NCI-H446 (cell line): ENCODE measurements at places on chromosomes 3 and 15.

DNA sequence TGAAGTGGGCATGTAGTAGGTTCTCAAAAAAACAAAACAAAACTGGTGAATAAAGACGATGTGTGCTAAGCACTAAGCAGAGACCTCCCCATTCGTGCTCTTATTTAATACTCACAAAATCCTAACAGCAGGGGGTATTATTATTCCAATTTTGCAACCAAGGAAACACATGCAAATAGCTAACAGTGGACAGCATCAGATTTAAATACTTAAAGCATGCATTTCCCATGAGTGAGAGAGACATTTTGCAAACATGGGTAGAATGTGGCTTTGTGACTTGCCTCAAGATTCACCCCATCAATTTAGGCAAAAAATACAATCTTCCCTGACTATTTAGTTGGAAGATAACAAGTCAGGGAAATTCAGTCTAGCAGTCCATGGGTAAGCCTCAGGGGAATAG is 946.2 kb upstream of the CFAP20DC start:
- DNase-seq, result no peak

DNA sequence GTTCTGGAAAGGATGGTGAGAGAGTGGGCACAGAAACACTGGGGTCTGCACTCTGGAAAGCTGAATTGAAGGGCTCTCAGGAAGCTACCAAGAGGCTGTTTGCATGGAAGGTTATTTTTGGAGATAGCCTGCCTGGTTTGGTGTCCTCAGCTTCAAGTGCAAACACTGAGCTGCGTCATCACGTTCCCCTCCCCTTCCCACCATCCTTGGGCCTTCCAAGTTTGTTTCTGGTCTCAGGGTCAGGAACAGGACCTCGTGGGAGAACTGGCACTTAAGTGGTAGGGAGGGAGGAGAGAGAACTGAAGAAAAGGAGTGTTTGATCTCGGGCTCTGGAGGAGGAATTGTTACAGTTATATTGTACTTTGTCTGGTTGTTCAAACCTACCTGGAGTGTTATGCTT is 10.6 kb downstream of the ST6GAL1 start:
- DNase-seq, result no peak

DNA sequence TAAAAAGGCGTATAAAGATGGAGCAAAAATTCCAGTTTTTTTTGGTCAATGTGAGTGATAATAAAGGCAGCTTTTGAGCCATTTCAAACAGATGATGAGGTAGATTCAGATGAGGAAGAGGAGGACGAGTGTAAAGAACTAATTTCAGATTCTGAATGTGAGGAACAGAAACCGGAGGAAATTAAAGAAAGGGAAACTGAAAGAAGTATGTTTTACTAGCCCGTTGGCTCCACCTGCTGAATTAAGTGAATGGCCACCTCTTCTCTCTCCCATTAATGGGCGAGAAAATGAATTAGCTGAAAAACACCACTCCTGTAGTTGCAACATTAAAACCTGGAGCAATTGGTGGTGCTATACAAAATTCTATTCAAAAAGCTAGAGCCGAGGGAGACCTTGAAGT is 55.4 kb downstream of the CYP19A1 start:
- no peak for DNase-seq

DNA sequence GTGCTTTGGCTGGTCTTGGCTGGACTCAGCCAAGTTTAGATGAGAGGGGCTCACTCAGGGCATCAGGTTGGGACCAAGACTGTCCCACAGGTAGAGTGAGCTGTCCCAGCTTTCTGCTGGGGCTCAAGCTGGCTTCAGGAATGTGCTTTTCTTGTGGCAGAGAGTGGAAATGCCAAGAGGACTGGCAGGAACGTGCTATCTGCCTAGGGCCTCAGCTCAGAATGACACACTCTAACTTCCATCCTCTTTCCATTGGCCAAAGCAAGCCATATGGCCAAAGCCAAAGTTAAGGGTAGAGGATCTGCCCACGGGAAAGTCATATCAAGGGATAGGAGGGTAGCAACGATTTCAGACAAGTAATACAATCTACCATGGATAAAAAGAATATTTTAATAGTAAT is 178.8 kb downstream of the ABHD5 start:
- no peak for DNase-seq

- DNase-seq, result no peak
Measured at GRCh38 chr3:41216993-41217392, 17.7 kb downstream of the CTNNB1 start.

GRCh38 chr15:73681856-73682599 is 2.2 kb upstream of the CD276 start:
- DNase-seq, result no peak

- DNase-seq, result no peak
Measured at GRCh38 chr15:84981711-84982300, at the start of gene PDE8A. Gene PDE8A, plus strand, starts transcription at chr15:84981856. Its CDS starts 307 bp downstream, at chr15:84982163.

- no peak for DNase-seq
Measured at GRCh38 chr3:27939940-27940339, 217.8 kb upstream of the EOMES start.

GRCh38 chr3:34382859-34383258 is 584.4 kb downstream of the PDCD6IP start:
- DNase-seq, result no peak

DNA sequence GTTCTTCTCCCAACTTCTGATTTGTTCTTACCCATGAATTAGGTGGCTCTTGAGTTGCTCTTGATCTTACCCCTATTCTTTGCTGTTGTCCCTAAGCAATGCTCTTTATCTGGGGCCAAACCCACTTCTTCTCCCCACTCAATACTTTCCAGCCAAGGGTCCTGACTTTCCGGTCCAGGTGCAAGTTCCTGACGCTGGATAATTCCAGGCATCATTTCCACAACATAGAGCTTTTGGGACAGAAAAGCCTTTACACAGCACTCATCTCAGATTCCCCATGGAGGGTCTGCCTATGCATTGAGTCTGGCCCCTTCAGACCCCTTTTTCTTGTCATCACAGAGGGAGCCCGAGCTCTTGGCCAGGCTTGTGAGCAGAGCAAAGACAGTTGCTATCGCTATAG is 85.4 kb upstream of the BOC start:
- DNase-seq, result no peak

DNA sequence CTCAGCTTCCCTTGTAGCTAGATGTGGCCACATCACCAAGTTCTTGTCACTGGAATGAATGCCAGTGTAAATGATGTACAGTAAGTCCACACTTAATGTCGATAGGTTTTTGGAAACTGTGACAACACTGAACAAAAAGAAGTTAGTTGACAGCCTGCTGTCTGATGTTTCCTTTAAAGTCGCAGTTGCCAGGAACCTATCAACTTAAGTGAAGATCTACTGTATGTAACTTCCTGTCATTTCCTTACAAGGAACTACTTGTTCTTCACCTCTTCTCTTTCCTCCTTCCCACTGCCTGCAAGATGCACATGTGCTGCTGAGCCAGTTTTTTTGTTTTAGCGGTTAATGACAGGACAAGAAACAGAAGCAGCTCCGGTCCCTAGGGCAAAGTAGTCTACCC is 44.6 kb downstream of the HDGFL3 start:
- DNase-seq, result no peak

- no peak for DNase-seq
Measured at GRCh38 chr3:127785711-127786265, 36.5 kb downstream of the MGLL start.

DNA sequence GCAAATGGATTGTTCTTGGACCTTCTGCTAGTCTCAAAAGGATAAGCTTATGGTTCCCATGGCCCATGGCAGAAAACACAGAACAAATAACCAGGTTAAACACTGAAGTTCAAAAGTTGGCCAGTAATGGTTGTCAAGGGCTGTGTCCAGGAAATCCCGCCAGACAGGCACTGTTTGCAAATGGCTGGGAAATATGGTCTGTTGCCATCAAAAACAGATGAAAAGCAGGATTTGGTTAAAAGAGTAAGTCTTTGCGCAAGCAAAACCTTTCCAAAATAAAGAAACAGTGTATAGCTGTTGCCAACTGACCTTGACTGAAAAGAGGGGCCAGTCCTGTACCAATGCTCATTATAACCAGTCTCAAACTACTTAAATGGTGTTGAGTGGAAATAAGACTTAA is 58.6 kb downstream of the WWTR1 start:
- DNase-seq, result peak; percentile 90

GRCh38 chr3:37527361-37527760 is 334.3 kb upstream of the CTDSPL start:
- DNase-seq, result no peak

DNA sequence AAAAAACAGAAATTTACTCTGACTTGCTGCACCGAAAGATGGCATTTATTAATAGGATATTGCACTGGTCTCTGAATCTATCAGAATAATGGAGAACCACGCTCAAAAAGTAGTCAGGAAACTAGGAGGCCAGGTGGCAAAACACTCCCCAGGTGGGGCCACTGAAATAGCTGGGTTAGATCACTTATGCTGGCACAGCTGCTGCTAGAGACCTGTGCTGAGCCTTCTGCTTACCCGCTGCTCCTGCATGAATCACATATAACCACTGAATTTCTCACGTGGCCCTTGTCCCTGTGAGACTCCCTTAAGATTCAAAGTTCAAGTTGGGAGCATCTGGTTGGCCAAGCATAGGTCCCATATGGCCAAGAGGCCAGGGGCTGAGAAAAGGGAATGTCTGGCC is 66.0 kb upstream of the OXTR start:
- no peak for DNase-seq

GRCh38 chr3:2652386-2652785 is 457.8 kb downstream of the IL5RA start:
- DNase-seq, result no peak

DNA sequence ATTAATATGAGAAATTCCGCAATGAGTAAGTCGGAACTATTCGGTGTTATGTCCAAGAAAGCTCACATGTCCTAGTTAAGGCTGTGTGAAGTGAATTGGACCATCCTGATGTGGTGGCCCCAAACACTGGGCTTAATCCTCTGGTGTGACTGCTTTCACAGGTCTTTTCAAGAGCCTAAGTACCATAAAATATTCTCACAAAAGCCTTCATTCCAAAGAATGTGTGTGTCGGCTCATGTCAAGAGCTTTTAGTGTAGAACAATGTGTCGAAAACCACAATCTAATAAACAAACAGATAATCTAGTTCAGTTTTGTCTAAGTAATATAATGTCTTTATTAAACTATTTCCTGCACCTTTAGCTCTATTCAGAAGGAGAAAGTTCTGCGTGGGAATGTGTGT is 311.4 kb downstream of the LPP start:
- no peak for DNase-seq

DNA sequence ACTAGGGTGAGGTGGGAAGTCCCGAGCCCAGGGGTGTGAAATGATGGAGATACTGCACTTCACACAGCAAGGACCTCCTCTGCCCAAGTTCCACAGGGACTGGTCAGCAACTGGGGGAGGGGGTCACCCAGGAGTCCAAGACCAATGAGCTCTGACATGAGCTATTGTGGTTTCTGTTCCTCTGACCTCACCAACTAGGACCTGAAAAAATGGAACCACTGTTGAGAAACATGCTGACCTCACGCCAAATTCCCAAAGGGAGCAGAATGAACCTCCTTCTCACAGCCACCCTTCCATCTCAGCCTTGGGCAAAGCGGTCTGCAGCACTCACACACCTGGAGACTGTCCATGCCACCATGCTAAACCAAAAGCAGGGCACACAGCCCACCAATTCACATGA is 69.3 kb downstream of the LRIG1 start:
- DNase-seq, result no peak

GRCh38 chr3:187256051-187256616 is 35.4 kb downstream of the MASP1 start:
- DNase-seq, result no peak

DNA sequence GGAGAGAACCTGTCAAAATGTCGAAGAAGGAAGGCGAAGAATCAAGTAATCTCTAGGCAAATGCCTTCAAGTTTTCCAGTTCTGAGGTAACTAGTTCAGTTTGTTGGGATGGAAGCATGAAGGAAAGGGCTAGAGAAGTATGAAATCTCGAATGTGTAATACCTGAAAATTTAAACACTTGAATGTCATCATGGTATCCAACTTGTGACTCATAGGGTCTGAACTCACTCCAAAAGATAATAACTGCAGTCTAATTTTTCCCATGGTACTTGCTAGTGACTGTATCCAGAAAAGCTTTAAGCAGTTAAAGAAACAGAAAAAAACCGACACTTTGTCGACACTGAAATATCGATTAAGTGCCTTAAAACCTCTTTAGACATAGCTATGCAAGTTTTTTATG is 102.9 kb upstream of the CHRM5 start:
- DNase-seq, result no peak

GRCh38 chr3:187615630-187616029 is 54.6 kb downstream of the SST start:
- no peak for DNase-seq

DNA sequence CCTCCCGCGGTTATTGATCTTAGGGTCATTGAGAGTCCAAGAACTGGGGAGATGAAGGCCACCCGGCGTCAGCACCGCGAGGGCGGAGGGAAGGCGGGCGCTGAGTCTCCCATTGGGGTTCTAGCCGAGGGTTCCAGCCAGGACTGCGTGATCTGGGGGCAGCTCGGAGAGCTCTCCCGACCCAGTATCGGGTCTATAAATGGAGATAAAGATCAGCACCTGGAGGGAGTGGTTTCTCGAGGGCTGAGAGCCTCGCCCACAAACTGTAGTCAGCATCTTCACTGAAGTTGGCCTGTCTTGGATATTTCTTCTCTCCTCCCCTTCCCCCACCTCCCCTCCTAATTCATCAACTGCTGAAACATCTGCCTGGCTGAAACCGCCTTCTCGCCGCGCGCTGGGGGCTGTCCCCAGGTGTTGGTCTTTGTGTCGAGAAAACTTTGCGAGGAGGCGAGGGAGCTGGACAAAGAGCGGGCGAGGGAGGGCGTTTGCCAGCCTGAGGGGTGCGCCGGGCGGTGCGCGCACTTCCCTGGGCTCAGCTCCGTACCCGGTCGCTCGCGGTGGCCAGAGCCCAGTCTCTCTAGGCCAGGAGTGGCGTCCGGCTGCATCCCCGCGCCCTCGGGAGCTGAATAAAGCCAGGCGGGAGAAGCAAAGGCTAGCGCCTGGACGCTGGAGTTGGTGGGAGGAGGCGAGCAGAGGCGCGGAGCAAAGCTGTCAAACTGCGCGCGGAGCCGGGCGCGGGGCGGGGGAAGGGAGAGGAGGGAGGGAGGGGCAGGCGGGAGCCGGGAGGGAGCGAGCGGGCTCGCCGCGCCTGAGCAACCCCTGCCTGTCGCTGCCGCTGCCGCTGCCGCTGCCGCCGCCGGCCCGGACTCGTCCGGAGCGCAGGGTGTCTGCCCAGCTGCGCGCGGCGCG is at the start of gene ST8SIA2:
Gene ST8SIA2 (plus strand): TSS at position 811 of the 909 bp plus-strand sequence. CDS start 184 bp downstream, outside the sequence.
- DNase-seq, result no peak

- no peak for DNase-seq
Measured at GRCh38 chr3:19668163-19668562, 265.9 kb downstream of the EFHB start.

DNA sequence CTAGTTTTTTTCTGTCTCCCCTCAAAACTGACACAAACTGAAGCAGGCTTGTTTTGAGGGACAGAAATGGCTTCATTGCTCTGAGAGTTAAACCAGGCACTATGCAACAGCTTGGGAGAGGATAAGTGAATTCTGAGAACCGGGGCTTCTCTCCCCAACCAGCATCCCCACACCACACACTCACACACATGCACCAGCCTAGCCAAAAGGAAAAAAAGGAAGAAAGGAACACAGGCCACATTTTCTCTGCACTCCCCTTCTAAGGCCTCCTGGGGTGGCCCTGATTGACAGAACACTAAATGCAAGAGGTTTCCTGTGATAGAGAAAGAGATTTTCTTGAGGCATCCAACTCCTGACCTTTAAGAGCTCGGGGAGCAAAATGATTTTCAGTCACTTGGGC is 177.5 kb downstream of the TLE3 start:
- no peak for DNase-seq

GRCh38 chr3:180229113-180229512 is 192.4 kb upstream of the PEX5L start:
- no peak for DNase-seq
